ENCODE measurements at places on chromosomes 3 and 15. TPM values are rescaled to one million over a fixed set of nuclear protein-coding genes. Genes with fewer than 3 reads are reported as not detected.

GRCh38 chr3:84984429-84984828, 25.6 kb downstream of the CADM2 start:
- DNase-seq: no peak

- DNase-seq: no peak
These were observed 58.3 kb downstream of the LSM3 start for GRCh38 chr3:14236902-14237301.

GRCh38 chr3:134542287-134542958, 56.6 kb downstream of the CEP63 start:
- DNase-seq: no peak

DNA sequence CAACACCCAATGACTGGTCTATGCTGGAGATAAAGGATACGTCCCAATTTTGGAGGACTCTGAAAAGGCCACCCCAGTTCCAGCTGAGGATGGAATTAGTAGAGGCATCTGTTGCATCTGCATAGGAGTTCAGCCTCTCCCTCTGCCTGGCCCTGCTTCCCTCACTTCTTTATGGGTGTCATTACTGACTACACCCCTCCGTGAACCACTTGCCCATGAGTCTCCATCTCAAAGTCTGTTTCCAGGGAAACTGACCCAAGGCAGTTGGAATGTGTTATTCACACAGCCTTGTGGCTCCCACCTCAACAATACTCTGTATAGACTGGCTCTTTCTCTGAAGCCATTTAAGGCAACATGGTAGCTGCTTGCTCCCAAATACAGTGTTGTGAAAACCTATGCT, 21.4 kb upstream of the PCOLCE2 start:
- no peak for DNase-seq

DNA sequence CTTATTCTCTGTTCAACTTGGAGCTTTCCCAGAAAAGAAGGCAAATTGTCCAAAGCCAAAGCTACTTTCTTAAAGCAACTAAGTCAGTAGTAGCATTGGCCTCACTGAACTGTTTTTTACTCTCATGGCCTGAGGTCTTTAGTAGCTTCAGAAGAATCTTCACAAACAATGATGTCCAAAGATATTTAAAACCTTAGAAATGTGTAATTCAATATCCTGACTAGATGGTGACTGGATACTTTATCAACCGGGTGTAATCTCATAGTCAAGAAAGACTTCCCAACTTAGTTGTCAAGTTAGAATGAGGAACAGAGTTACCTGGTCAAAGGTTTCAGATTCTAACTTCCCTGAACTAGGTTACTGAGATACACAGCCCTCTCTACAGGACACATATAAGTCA, 226.3 kb upstream of the ARHGEF26 start:
- no peak for DNase-seq

ACKR4 gene
- 0.85 TPM for total RNA-seq
